ENCODE measurements at places on chromosomes 16 and 17. TPM values are rescaled to one million over a fixed set of nuclear protein-coding genes. Genes with fewer than 3 reads are reported as not detected.
A peak's percentile ranks its signal among the peaks of the same experiment; 100 is the strongest.

DNA sequence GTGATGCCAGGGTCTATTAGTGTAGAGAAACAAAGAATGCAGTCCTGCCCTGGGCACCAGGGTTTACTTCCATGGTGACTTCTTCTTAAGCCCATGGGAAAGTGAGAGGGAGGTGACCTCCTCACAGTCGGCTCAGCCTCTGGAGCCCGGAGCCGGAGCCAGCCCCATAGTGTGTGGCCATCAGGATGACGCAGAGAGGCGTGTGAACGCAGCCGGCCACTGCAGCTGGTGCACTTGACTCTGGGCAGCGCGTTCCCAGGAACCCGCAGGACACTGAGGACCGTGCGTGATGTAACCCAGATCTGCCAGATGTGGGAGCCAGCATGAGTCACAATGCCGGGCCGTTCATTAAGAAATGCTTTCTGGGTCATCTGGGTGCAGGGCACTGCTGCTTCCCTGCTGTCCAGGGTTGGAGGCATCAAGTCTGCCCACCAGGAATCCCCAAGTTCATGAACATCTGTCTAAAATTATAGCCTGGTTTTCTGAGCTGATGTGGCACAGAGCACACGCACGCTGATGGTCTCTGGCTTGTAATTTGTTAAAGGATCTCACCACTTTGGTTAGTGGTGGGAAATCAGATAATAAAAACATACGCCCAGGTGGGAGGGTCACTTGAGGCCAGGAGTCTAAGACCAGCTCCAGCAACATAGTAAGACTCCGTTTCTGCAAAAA lies 114.1 kb downstream of the PITPNC1 start:
- DNase-seq, result no peak

DNA sequence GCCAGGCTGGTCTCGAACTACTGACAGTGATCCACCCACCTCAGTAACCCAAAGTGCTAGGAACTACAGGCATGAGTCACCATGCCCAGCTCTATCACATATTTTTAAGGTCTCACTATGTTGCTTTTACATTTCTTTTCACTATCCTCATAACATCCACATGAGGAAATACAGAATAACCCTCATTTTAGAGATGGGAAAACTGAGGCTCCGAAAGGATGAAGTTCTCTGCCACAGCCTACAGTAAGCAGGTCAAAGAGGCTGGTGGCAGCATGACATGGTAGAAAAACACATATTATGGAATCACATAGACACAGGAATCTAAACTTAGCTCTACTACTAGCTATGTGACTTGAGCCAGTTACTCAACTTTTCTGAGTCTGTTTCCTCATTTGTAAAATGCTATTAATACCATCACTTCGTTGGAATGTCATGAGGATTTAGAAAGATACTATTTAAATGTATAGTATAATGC lies 32.2 kb downstream of the APPBP2 start:
- no peak for DNase-seq

Gene HAS3
- total RNA-seq, result 14.5 TPM

- DNase-seq, result no peak
Measured at GRCh38 chr17:13230350-13231264, 212.8 kb upstream of the ELAC2 start.

DNA sequence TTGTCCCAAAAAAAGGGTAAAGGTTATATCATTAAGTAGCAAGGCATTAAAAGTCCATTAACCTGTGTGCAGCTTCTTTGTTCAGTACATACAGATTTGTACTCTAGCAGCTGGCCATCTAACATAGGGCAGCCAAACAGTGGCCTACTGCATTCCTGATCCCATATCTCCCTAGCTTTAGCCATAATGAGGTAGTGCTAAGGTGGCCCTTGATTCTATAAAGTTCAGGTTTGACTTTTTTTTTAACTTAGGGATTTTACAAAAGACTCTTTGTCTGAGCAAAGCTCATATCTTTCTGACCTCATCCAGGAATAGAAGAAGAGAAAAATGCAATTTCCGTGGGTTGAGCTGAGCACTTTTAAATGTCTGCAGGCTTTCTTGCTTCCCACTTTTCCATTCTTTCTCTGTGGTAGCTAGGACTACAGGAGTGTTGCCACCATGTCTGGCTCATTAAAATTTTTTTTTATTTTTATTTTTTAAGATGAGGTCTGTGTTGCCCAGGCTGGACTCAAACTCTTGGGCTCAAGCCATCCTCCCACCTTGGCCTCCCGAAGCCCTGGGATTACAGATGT lies 19.5 kb upstream of the CDC6 start:
- DNase-seq, result no peak

Gene TMEM98
- total RNA-seq, result 46.9 TPM

DNA sequence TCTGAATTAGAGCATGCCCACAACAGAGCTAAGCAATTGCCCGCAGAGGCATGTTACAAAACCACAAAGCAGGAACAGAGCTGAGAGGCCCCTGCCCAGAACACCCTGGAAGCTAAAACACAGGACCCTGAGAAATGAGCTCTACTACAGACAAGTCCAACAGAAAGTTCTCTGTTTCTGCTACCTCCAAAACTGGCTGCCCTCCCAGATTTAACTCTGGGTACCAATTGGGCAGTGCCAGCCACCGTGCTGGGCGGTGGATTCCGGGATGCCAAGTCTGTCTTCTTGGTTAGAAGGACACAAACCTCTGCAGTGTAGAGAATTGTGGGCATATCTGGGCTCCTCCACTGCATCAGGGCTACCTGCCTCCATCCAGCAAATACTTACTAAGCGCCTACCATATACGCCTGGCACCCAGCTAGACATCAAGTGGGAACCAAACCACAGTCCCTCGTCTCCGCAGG lies 1.0 kb downstream of the CMTM4 start:
- peak; percentile 50 for DNase-seq

Gene PPP1R1B
- total RNA-seq, result 6.1 TPM

DNA sequence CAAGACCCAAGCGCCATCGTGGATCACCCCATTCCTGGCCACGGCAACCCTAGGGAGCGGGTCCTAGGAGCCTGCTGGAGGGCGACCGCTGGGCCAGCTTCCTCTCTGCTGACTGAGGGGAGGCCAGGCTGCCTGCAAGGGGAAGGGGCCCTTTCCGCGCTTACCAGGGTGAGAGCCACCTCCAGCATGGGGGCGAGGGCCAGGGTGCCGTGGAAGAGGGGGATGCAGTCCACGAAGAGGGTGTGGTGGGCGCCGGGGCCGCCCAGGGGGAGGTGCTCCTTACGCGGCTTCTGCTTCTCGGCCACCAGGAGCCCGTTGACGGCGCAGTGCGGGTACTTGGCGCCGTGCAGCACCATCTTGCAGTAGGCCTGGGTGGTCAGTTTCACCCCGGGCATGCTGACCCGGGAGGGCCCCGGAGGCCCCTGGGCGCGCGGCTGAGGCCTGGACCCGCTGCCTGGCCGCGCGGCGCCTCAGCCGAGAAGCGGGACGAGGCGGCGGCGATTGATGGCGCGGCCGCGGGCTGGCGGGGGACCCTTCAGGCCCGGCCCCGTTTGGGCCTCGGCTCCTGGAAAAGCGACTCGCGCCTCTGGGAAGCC lies 345 bp downstream of the EMC8 start:
- no peak for DNase-seq

Gene MT2A
- total RNA-seq, result 3.4 TPM

DNA sequence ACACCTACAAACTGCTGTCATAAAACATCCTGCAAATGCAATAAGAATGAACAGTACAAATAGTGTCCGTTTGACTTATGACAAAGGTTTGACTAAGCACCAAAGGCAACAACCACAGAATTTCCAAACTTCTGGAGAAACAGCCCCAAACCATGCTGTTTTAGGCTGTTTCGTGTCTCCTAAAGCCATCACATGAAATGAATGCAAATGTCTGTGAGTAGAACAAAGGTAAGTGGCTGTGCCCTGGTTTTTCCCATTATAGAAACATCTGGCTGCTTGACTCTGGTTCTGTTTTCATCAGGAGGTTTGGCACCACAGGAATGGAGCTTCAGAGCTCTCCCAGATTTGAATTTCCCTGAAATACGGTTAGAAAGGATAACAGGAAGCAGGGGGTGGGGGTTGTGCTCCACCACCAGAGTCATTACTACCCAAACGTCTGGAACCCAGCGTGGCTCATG lies 4.6 kb upstream of the EMP2 start:
- DNase-seq, result no peak

DNA sequence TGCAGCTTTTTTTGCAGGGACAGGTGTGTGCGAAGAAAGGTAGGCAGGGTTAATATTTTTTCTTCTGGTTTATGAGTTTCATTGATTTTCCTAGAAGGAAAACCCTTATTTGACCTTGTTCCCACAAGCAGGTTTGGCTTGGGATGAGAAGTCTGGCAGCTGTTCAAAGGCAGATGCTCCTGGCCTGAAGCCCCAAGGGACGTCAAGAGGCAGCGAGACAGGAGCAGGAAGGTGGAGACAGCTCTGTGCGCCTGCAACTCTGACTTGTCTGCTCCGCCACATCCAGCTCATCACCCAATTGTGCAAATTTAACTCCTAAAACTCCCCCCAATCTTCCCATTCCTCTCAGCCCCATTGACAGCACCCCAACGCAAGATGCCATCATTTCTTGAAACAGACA lies 136.8 kb upstream of the XYLT1 start:
- no peak for DNase-seq

DNA sequence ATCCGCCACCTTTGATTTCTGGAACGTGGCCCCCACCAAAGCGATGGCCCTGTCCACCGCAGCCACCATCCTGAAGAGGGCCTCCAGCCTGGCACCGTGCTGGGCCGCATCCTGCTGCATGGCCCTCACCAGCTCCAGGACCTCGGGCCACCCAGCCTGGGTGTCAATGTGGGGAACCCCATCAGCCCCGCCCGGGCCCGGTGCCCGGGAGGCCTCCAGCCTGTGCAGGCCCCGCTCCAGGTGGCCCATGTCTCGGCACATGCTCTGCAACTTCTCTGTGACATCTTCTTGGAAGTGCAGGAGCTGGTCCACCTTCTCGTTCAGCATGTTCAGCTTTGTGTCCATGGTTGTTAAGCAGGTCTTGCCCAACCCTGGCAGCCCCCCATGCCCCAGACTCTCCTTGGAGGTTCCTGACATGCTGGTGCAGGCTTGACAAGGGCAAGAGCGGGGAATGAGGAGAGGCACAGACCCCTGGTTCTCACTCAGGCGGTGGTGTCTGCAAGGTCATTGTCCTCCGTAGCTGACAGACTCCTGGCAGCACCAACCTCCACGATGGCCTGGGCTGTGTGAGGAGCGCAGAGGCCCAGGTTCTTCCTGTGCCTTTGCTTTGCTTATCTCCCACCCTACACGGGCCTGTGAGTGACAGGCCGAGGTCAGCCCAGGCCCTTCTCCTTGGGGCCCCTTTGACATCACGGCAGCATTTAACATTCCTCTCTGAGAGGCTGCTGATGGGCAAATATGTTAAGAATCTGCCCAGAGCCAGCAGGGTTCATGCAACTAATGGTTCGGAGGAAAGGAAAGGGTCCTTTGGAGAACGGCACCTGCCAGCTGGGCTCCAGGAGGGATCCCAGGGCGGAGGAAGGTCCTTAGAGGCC lies at the start of gene MYLK3:
Gene MYLK3 (minus strand): TSS at position 568 of the 875 bp plus-strand sequence. CDS start 151 bp downstream, at position 417.
- no peak for DNase-seq

Gene MILR1
- 3.0 TPM for total RNA-seq

DNA sequence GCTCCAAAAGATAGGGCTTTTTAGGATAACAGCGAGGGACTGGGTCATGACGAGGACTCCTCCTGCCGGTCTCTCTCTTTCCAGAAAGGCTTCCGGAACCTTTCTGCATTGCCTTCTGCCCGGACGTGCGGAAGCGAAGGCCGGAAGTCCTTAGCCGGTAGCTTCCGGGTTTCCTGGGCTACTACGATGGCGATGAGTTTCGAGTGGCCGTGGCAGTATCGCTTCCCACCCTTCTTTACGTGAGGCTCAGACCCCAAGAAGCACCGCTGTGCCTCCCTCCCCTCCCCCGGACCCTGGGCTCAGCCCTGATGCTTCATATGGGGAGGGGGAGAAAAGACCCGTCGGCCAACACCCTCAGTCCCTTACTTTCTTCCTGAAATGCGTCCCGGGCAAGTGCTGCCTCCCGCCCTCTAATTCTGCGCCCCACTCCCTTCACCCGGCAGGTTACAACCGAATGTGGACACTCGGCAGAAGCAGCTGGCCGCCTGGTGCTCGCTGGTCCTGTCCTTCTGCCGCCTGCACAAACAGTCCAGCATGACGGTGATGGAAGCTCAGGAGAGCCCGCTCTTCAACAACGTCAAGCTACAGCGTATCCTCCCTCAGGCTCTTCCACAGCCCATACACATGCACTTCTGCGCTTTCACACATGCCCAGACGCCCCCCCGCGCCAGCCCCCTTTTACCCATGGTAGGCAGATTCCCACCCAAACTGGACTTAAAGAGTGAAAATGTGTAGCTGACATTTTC lies at the start of gene VPS25:
Gene VPS25 (plus strand): TSS at position 160 of the 746 bp plus-strand sequence. CDS start 27 bp downstream, at position 187.
- DNase-seq, result peak; percentile 85

Gene SLX4
- total RNA-seq, result 12.2 TPM

DNA sequence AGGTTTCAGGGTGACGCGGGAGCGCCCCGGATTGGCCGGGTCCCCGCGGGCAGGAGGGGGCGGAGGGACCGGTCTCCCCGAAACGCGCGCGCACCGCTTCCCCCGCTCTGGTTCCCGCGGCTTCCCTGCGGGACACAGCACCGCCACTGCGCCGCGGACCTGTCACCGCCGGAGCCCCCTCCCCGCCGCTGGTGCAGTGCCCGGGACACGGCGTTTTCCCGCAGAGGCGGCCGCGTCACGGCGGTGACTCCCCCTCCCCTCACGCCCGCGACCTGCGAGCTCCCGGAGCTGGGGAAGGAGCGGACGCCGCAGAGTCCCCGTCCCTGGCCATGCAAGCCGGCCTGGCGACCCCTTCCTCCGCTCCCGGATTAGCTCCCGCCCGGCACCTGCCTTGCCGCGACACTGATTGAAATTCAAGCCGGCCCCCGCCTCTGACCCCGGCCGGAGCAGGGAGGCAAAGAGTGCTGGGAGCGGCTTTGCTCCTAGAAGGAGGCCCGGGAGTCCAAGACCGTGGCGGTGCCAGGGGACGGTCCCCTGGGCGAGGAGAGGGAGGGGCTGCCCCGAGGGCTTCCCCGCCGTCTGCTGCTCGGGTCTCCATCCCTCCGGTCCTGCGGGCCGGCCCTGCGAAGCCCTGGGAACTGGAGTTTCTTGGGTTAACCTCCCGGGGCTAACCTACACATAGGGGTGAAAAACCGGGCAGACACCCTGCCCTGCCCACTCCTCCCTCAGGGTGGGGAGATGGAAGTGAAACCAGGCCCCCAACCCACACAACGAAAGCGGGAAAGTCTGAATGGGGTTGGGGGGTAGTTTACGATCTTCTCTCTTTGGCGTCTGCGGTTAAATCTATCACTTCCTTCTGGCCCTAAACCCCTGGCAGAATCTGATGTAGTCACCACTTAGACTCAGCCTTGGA lies 1.0 kb downstream of the RHBDL3 start:
- DNase-seq, result no peak

GRCh38 chr16:47392081-47392480 lies 68.8 kb downstream of the ITFG1 start:
- no peak for DNase-seq
